Activated naive CD8-positive, alpha-beta T cell treated with anti-CD3 and anti-CD28 coated beads, Interleukin-2, amount 50 U/mL, for 16 hours (primary cell): ENCODE measurements at places on chromosomes 6 and 20.

DNA sequence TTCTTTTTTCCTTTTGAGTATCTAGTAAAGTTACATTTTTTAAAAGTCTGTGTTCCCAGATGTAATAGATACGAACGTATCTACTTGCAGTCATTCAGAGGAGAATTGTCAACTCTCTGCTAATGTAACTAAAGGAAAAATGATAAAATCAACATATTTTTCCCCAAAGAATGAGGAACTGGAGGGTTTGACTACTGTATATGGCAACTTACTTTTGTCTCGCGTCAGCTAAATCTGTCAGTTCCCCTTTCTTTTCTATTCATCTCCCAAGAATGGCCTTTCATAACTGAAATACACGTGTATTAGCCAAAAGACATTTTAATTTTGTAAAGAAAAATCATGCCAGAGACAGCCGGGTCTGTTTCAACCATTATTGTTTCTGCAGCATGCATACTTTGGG lies 5.4 kb downstream of the EYA2 start:
- no peak for DNase-seq

DNA sequence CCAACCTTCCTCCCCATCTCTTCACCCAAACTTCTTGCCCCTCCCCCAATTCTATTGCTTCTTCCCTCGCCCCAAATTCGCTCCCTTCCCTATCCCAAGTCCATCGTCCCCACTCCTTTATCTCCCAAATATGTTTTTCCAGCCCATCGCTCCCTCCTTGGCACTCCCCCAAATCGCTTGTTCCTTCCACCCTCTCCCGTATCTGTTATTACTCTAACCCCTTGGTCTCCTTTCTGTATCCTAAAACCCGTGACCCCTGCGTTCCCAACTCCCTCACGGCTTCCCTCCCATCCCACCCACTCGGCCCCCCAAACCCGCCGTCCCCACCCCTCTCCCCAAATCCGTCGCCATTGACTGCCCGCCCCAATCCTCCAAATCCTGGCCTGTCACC lies 584 bp downstream of the MTCH1 start:
- no peak for DNase-seq

DNA sequence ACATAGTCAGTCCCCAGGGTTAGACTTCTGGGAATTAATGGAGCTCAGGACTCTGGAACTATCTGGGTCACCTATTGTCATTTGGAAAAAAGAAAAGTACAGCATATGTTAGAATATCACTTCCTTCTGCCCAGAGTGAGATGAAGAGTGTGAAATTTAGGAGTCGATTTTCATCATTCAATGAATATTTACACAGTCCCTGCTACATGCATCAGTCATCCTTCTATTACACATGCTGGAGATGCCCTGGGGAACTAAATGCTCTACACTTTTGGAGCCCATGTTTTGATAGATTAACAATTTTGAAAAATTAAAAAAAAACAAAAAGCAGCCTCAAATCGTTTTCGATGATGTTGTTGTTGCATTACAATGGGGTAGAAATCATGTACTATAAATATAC lies 315.4 kb downstream of the ALDH8A1 start:
- no peak for DNase-seq

GRCh38 chr20:24721891-24722568 lies 227.0 kb upstream of the CST7 start:
- no peak for DNase-seq

DNA sequence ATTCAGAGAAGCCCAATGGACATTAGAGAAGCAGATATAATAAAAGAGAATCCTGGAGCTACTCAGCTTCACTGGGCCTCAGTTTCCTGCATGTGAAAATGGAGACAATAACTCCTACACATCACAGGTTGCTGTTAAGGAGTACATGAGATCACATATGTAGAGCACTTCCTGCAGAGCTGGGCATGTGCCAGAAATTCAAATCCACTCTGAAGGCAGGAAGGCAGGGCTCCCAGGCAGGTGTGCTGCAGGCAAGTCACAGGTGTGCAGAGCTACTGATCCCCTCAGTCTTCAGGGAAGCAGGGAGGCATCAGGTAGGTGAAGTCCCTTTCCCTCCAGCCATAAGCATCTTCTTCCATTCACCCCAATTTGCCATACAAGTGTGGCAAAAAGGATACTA lies 48.0 kb downstream of the DST start:
- DNase-seq: no peak

DNA sequence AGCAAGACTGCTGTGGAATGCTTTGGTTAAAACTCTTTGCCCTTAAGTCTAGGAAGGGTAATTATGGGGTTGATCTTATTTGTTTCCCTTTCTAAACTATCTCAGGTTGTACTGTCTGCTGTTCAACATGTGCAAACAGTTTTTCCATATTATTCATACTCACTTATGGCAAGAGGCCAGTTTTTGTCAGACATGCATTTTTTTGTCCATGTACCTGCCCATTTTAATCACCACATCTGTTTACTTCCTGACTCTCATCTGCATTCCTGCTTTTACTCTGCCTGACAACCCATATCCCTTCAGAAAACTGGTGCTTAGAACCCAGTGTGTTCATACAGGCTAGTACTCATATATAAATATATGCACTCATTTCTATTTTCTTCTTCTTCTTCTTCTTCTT lies 80.3 kb downstream of the LPA start:
- DNase-seq: no peak
